NCI-H446 treated with DMSO at 0.1 percent for 48 hours (cell line): ENCODE measurements at places on chromosomes 3 and 15.

- DNase-seq, result no peak
Observed at GRCh38 chr3:27464646-27465045, 19.5 kb downstream of the SLC4A7 start.

DNA sequence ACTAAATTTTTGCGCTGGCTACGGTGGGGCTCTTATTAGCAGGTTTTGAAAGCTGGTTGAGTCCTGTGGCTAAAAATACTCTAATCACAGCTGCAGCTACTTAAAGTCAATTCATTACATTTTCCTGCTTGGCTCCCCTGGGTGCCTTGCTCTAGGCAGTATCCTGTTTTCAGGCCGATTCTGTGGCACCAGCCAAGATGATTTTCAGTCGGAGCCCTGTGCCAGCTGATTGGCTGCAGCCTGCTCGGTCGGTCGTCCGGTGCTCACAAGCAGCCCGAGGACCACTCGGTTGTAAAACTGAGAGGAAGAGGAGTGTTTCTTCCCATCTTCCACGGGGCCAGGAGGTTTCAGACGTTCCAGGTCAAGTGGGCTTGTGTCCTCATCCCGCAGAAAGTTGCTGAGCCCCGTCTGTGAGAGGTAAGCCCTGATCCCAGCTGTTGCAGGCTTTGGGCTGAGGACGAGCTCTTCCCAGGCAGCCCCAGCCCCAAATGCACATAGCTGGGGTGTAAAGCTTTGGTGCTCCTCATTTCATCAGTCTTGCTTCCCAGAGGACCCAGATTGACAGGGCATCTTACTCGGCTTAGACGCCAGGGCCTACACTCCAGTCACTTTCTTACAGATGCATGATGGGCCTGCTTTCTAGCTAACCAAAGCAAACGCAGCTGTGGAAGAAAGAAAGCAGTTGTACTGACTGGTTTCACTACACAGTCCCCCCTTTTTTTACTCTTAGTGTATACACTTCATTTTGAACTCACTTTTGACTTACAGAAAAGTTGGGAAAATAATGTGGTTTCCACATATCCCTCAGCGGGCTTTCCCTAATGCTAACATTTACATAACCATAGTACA is 15.9 kb downstream of the LYSMD4 start:
- no peak for DNase-seq

GRCh38 chr3:124999317-124999716 is 56.5 kb downstream of the HEG1 start:
- DNase-seq, result no peak

DNA sequence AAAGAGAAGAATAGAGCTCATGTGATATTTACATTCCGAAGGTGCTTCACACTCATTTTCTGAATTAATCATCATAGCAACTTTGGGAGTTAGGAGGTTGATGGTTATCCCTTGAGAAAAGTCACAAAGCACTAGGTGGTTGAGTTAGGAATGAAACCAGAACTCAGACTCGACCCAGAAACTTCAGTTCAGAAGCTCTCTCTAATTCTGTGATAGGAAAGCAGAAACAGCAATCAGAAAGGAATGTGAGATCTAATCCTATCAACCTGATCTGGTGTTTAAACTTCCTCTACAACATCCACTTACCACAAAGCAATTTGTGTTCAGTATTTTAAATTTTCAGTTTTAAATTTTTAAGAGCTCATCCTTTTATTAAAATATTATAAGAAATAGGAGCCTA is 211.2 kb downstream of the CNTN3 start:
- no peak for DNase-seq

DNA sequence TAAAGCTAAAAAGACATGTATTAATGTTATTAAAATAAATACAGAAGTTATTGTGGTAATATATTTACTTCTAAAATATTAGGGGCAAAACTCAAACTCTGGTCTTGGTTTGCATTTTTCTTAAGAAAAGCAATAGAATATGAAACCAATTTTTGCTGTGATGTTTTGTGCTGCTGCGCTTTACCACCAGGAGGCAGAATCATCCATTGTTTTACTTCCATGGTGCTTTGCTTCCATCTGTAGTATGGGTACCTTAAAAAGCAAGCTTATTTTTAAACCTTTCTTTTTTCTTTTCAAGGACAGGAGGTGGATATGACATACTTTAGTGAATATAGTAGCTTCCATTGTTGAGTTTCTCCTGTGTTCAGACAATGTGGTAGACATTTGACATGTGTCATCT is 46.6 kb upstream of the MRPL3 start:
- DNase-seq, result no peak

- no peak for DNase-seq
Observed at GRCh38 chr15:100949691-100950090, 30.5 kb downstream of the LRRK1 start.

- no peak for DNase-seq
Observed at GRCh38 chr3:41690766-41691563, 270.9 kb downstream of the ULK4 start.

DNA sequence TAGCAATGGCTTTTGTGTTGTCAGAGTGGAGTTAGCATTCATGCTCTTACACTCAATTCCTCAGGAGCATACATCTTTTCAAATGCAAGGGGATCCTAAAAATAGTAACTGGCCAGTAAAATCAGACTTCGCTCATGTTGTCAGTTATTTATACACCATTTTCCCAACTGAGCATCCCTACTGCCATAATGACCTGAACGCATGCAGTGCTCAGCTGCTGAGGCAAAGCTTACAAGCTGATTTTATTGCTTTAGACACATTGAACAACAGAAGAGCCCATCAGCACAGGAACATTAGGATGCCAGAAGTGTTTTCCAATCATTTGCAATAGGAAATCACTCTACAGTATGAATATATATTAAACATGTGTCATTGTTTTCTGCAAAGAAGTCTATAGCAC is 689.7 kb upstream of the BCHE start:
- DNase-seq, result no peak

GRCh38 chr3:27688053-27688452 is 34.1 kb downstream of the EOMES start:
- DNase-seq, result no peak

- DNase-seq, result no peak
Observed at GRCh38 chr15:93566762-93567161, 477.8 kb upstream of the RGMA start.

- DNase-seq, result no peak
Observed at GRCh38 chr15:84880822-84881519, 3.5 kb upstream of the SLC28A1 start.

DNA sequence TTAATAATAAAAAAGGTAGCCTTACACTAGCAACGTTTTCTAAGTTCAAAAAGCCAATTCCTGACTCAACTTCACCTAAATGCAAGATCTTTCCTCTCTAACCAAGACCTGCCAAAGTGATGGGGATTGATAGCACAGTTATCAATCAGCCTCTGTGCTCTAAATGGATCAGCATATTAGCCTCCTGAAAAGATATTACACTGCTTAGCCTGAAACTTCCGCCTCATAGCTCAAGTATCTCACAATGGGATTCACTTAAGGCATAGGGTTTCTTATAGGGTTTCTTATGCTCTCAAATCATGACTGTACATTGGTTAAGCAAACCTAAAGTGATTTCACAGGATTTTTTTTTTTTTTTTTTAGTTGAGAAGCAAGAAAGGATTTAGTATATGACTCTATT is 436 bp upstream of the SLC9A9 start:
- DNase-seq, result no peak

DNA sequence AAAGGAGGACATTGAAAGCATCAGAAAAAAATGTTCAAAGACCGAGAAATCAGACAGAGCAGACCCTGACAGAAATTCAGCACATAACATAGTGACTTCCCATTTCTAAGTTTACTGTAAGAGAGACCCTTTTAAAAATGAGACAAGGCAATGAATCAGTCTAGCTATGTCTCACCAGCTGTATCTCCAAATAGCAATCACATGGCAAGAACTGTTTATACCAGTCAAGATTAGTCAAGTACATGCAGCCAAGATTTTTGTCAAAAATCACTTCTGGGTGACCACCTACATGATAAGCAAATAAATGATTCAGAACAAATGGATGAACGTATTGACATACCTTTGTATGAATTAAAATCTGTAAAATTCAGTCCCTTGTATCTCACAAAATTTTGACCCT is 138.0 kb downstream of the DTWD1 start:
- DNase-seq, result no peak

DNA sequence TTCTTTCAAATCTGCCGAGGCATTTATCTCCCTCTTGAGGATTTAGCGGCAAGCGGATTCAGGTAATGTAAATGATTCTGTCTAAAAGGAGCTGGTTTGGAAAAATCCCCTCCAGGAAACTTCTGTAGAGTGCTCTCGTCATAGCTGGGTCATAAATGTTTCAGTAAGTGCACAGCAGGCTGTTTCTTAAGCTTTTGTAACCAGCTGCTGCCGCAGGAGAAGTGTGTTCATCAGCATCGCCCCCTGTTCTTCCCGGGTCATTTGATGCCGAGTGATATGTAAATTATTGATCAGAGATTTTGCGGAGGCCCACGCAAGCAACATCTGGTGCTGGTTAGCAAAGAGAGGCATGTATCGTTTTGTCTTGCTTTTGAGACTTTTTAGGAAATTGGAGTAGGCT is 53.1 kb downstream of the DNASE1L3 start:
- no peak for DNase-seq

DNA sequence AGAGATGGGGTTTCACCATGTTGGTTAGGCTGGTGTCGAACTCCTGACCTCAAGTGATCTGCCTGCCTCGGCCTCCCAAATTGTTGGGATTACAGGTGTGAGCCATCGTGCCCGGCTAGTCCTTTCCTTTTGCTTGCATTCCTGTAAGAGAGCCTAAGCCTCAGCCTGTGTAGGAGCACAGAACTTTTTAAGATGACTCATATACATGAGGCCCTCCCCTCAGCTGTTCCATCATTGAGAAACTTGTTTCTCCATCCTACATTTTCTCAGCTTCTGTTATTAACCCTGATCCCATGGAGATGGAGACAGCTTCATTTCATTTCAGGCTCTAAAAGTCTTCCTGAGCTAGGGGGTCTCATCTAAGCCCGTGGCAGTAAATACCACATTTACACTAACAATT is 123.3 kb downstream of the PLOD2 start:
- DNase-seq, result no peak

- DNase-seq, result no peak
Observed at GRCh38 chr3:193960487-193961274, 175.3 kb upstream of the HES1 start.

GRCh38 chr15:90059208-90059985 is 42.9 kb downstream of the IDH2 start:
- DNase-seq, result no peak

GRCh38 chr15:69373406-69373805 is 40.7 kb upstream of the KIF23 start:
- DNase-seq, result no peak

- no peak for DNase-seq
Observed at GRCh38 chr3:136067211-136067610, 101.7 kb downstream of the PPP2R3A start.

DNA sequence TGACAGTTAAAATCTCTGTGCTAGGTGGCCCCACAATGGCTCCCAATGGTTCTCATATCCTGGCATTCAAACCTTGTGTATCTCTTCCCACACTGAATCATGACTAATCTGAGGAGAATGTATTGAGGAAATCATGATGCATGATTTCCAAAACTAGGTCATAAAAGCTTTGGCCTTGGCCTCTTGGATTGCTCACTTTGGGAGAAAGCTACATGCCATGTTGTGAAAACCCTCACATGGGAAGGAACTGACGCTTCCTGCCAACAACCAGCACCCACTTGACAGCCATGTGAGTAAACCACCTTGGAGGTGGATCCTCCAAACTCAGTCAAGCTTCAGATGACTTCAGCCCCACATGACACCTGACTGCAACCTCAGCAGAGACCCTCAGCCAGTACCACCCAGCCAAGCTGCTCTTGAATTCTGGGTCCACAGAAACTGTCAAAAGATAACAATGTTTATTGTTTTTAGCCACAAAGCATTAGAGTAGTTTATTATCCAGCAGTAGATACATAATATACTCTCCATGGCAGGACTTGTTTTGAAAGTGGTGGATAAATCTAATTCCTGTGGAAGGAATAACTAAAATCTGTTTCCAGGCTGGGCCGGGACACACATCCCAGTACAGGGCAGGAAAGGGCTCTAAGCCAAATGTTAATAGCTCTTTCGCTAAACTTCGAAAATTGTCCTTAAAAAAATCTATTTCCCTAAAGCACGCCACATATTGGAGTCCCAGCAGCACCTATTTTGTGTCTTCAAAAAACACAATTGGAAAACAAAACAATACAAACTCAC is 1.0 kb upstream of the ZNF620 start:
- DNase-seq, result no peak

DNA sequence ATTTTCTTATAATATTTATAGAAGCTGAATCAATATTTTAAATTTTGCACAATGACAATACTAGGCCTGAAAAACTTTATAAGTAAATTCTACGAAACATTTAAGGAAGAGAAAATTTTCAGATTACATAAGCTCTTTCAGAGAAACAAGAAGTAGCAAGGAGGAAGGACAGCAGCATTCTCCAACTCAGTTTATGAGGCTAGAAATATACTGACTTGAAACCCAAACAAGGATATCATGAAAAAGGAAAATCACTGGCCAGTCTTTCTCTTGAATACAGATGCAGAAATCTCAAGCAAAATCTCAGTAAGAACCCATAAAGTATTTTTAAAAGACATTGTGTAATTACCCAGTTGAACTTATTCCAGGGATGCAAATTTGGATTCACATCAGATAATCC is 121.3 kb downstream of the STAC start:
- DNase-seq, result no peak

DNA sequence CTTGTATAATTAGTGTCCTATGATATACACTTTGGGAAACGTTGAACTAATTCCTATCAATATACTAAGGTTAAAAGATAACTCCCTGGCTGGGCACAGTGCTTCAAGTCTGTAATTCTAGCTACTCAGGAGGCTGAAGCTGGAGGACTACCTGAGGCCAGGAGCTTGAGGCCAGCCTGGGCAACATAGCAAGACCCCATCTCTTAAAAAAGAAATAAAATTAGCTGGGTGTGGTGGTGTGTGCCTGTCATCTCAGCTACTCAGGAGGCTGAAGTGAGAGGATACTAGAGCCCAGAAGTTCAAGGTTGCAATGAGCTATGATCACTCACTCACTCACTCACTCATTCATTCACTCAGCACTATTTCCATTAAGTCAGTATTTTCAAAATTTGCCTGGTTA is 55.2 kb downstream of the SLC12A6 start:
- no peak for DNase-seq

- no peak for DNase-seq
Observed at GRCh38 chr3:54681706-54682105, 246.2 kb downstream of the LRTM1 start.

DNA sequence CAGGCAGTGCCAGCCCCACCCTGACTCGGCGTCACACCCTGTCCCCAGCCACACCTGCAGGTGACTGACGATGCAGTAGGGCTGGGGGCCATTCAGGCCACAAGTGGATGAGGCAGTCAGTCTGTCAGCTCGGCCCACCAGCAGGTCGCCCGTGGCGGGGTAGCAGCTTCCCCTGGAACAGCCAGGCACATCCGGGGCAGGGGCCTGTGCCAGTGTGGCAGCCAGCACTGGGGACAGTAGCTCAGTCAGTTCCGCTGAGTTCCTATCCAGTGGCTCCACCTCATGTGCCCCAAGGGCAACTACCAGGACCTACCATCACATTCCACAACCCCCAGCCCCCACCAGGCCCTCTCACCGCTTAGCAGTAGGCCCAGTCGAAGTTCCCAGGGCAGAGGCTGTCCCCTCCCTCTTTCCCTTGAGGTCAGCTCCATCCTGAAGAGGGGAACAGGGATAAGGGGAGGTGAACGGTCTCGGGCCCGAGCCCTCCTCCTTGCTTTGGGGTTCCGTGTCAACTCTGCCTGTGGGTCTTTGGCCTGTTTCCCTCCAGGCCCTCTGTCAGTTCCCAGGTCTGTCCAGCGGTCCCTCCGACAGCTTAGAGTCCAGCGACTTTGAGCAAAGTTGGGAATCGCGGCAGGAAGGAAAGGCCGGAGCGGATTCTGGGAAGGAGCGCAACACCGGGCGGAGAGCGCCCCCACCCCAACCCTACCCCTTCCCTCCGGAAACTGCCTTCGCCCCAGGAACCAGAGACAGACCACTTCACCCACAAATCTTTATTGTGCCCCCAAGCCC is at the start of gene LAMB2:
Gene LAMB2, minus strand, starts transcription at position 614 of the 789 bp plus-strand sequence. Its CDS starts 183 bp downstream, at position 431.
- no peak for DNase-seq
